ENCODE measurements at places on chromosomes 1 and 21.

GRCh38 chr1:38834937-38835827 is 24.4 kb downstream of the RRAGC start:
- DNase-seq: peak; percentile 86

- no peak for DNase-seq
These were observed 12.2 kb downstream of the TNNT2 start for GRCh38 chr1:201365251-201365650.

DNA sequence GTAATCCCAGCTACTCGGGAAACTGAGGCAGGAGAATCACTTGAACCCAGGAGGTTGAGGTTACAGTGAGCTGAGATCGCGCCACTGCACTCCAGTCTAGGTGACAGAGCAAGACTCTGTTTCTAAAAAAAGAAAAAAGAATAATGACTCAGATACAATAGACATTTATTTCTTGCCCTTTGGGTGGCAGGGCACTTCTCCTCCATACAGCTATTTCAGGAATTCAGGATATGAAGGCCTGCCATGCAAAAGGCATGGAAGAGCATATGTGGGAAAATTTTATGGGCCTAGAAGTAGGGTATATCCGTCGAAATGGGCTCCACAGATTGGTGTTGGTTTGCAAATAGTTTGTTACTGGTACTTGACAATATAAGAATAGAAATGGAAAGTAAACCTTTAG is 20.2 kb upstream of the POGZ start:
- no peak for DNase-seq

- no peak for DNase-seq
These were observed 200.8 kb upstream of the DPYD start for GRCh38 chr1:98121646-98122045.

GRCh38 chr21:38965241-38965640 is 159.5 kb downstream of the ETS2 start:
- no peak for DNase-seq

GRCh38 chr1:169466259-169467230 is 19.2 kb downstream of the SLC19A2 start:
- DNase-seq: peak; percentile 72

DNA sequence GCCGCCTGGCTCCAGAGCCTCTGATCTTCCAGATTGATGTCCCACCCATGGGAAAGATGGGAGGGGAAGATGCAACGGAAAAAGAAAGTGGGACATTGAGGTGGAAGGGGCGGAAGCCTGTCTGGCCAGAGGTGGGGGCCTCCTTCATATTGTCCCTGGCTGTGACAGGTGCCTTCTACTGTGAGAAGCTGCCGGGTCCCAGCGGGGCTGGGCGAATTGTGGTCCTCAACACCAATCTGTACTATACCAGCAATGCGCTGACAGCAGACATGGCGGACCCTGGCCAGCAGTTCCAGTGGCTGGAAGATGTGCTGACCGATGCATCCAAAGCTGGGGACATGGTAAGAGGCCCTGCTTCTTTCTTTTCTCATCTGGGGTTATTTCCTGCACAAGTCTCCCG is 5.6 kb upstream of the XKR8 start:
- no peak for DNase-seq

DNA sequence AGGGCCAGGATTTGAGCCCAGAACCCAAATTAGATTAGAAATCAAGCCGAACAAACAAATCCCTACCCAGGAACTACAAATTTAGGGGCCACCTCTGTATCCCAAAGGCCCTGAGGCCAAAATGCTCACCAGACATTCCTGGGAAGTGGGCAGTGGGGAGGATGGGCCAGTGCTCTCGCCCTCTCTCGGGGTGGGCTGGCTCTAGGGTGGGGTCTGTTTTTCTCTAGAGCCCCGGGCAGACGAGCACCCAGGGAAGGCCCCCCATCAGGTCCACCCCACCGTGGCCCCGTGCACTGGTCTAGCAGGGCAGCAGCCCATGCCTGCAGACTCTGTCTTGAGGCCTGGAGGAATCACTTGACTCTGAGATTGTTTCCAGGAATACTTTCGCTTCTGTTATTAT is 252.0 kb downstream of the RRAGC start:
- no peak for DNase-seq

- peak; percentile 83 for DNase-seq
These were observed 53.6 kb downstream of the PEX14 start for GRCh38 chr1:10528066-10529014.

GRCh38 chr1:90716552-90717355 is at the start of gene BARHL2:
Gene BARHL2, minus strand, starts transcription at chr1:90717302. Its CDS starts 107 bp downstream, at chr1:90717195.
- DNase-seq: no peak

- DNase-seq: no peak
These were observed 108.6 kb downstream of the GPATCH2 start for GRCh38 chr1:217522277-217522676.

DNA sequence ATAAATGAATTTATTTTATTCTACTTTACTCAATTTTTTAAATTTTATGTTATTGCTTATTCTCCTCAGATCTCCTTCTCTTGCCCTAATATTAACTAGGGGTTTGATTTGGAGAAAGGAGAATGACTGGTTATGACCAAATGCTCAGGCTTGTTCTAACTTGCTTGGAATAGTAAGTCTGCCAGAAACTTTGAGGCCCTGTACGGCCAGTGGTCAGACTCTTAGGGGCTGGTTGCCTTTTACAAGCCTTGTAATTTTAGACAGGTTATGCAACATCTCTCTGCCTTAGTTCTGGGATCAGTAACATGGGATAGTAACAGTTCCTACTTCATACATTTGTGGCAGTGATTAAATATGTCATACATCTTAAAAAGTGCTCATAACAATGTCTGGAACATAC is 279.5 kb downstream of the DUSP10 start:
- peak; percentile 93 for DNase-seq

DNA sequence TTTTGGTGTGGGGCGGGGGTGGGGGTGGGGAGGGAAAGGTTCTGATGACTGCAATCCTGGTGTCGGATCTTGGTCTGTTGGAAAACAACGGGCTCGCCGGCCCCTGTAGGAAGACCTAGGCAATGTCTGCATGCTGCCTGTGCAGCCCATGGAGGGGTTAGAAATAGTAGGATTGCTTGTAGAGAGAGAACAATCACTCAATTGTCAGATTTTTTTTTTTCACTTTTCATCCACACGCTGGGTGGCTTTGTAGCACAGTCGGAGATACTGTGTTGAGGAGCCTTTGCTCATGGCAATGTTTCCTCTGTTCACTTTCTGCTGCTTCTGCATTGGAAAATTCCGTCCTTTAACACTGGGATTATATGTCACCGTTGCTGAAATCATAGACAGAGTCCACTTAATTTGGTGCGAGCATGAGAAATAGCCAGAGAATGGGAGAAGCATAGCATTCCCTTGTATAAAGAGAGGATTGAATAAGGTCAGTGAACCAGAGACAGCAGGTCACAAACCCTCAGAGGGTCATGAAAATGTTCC is 107.5 kb downstream of the MRPS6 start:
- DNase-seq: no peak

DNA sequence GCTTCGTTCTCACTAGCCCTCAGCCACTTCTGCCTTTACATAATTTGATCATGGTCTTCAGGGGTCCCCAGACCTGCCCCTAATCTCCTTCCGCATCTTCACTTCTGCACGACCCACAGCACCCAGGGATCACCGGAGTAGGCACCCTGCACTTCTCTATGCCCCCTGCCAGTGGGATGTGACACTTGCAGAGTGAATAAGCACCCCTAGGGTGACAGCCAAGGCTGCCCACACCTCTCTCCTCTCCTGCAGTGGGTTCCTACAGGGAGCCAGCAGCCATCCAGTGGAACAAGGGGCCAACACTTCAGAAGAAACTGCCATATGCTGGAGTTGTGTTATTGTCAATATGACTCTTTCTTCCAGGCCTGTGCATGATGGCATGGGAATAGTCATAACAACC is 58.0 kb upstream of the CTPS1 start:
- no peak for DNase-seq

DNA sequence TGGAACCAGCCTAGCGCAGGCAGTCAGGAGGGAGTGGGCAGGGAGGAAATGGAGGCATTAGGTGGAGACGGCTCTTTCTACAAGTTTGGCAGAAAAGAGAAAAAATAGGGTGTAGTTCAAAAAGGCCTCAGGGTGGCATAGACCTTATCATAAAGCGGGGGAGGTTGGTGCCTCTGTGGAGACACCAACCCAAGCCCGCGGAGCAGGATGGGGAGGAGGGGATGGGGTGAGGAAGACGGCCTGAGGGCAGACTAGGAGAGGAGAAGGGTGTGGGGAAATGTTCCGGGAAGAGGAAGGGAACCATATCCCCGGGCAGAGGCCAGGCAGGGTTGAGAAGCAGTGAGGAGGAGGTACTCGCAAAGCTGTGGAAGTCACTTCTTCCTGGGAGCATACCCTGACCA is 17.4 kb upstream of the SHE start:
- DNase-seq: no peak

DNA sequence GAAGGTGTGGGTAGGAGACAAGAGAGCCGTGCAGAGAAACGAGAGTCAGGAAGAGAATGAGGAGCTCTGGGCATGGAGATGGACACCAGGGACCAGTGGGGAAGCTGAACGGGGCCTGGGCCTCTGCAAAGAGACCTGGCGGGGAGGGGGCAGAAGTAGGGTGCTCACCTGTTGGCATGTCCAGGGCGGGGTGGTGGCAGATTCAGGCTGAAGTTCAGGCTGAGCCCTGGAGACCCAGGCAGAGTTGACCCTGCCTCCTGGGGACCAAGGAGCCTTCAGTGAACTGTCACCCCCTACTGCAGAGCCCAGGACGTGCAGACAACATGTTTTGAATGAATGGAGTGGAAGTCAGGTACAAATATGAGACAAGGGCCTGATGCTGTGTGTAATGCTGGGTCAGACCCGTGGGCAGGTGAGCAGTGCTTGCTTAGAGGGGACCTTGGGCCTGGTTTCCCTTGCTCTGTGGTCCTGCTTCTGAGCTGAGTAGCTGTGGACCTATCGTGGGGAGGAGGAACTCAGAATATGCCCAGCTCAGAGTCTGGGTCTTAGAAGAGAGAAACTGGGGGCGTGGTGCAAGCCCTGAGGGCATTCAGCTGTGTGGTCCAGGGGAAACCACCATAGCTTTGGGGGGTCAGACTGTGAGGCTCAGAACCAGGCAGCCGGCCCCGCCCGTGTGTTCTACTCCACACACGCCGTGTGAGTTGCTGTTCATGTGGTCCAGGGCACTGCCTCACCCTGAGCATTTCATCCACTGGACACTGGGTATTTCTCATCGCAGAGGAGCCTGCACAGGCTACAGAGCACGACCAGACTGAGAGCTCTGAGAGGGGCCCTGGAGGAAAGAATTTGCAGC is 21.3 kb upstream of the UMODL1 start:
- DNase-seq: no peak

DNA sequence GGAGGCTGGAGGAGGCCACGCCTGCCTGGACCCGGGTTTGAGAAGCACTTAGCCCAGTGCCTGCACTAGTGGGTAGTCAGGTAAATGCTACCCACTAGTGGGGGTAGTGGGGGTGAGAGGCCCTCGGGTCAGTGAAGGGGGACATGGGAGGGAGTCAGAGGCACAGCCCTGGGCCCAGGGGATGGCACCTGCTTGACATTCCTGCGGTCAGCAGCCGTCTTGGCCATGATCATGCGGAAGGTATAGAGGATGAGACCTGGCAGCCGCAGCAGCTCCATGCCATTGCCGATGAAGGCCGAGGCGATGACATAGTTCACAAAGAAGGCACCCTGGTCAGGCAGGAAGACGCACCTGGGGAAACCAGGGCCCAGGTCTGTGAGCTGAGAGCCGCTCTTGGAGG is 28.7 kb downstream of the TMEM63A start:
- no peak for DNase-seq

DNA sequence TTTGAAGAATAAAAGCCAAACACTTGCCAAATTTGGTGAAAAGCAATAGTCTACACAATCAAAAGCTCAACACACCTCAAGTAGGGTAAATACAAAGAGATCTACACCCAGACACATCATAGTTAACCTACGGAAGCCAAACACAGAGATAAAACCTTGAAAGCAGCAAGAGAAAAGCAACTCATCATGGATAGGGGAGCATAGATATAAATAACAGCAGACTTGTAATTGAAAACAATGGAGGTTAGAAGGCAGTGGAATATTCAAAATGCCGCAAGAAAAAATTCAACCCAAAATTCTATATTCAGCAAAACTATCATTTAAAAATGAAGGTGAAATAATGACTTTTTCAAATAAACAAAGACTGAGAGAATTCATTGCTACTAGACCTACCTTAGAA is 105.1 kb downstream of the ITSN1 start:
- DNase-seq: no peak

DNA sequence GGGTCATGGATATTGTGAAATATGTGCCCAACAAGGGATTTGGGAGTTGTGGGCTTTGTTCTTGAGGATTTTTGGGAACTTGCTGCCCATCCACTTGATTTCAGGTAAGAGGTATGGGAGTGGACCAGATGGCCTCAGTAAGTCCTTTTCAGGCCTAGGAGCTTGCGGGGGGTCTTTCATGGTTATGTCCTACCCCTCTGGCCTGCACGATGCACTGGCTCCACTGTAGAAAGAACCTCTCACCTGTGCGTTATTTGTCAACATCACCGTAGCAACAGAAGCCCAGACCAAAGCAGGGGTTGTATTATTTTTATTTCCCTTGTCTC is 8.6 kb downstream of the RIIAD1 start:
- no peak for DNase-seq

DNA sequence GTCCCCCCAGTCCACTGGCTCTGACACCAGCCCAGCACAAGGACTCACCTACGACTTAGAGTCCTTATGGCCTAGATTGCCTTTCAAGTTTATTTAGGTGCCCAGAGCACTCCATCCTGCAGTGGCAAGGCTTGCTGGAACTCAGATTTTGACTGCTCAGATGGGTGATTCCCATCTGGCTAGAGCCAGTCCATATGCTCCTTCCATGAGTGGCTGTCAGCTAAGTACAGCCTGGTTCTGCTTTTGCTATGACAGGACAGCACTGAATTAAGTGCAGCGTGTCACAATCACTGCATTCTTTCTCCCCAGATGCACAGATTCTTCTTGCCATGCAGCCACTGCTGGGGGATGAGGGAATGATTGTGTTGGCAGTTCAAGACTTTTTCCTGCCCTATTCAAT is 43.8 kb downstream of the GPR52 start:
- DNase-seq: no peak

DNA sequence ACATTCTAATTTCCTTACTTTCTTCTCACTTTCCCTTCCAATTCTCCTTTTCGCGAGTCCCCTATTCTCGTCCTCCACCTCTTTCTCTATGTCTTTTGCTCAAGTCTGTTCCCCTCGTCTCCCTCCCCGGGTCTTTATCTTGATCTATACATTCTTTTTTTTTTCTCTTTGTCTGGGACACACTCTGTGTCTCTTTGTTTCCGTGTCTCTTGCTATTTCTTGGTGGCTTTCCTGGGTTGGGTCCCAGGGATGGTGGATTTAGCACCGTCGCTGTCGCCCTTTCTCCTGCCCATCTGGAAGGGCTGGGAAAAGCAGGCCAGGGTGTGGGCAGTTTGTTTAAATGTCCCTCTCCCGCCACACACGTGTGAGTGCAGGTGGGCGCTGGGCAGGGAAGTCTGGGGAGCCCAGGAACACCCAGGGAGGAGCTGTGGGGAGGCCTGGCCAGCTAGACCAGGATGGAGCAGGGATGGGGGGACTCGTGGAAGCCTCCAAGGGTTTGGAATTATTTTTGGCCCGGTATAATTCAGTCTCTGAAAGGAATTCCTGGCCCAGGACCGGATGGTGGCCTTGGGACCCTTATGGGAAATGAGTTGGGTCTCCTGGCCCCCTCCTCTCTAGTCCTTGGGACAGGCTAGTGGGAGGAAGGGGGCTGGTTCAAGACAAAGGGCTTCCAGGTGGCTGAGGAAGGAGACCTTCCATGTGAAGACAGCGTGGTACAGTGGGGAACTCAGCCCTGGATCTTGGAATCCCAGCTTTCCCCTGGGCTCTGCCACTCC is 9.5 kb upstream of the ID3 start:
- DNase-seq: no peak
